ACHN (cell line): ENCODE measurements at places on chromosomes 3 and 15.

DNA sequence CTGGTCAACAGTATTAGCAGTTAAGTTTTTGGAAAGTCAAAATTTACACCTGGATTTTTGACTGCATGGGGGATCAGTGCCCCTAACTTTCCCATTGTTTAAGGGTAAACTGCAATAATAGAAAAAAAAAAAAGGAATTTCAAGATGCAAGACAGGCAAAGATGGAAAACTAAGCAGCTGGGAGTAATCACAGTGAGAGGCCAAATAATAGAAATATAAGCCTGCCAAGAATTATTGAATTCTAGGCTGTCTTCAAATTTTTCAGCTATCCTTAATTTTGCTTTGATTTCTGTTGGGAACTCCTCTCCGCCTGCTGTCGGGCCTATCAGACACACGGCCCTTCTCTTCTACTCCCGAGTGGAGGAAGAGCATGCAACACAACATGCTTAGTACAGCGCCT, 215.5 kb upstream of the LMCD1 start:
- DNase-seq, result no peak

- DNase-seq, result peak; percentile 49
Observed at GRCh38 chr3:67109651-67110204, 111.6 kb downstream of the KBTBD8 start.

DNA sequence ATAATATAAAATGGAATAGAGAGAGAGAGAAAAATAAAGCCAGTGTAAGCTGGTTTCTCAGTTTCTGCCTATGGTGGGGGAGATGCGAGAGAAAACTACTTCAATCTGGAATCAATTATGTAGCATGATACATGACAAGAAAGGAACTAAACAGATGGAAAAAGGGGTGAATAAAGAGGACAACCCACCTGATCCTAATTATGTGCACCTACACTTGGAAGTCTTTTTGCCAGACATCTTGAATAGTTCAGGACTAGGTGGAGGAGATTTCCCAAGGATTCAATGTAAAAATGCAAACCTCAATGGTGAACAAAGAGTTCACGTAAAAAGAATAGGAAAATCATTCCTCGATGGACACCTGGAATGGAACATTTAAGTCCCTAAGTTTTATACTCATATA, 524.4 kb upstream of the RGMA start:
- DNase-seq, result no peak

GRCh38 chr15:88029696-88030095, 226.8 kb downstream of the NTRK3 start:
- no peak for DNase-seq

DNA sequence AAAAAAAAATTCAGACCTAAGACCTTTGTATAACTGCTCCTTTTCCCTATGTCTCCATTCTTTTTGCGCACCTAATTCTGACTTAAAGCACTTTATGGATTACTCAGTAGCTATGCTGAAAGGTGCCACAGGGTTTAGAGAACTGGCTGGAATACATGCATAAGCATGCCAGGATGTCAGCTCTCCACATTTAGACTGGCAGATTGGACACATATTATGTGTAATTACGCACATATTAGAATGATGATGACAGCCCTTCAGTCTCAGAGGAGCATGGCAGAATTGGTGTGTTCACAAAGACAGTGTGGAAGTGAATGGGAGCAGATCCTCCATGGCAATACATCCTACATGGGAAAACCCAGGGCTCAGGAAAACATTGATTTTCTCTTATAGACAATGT, 108.1 kb upstream of the LSAMP start:
- no peak for DNase-seq

DNA sequence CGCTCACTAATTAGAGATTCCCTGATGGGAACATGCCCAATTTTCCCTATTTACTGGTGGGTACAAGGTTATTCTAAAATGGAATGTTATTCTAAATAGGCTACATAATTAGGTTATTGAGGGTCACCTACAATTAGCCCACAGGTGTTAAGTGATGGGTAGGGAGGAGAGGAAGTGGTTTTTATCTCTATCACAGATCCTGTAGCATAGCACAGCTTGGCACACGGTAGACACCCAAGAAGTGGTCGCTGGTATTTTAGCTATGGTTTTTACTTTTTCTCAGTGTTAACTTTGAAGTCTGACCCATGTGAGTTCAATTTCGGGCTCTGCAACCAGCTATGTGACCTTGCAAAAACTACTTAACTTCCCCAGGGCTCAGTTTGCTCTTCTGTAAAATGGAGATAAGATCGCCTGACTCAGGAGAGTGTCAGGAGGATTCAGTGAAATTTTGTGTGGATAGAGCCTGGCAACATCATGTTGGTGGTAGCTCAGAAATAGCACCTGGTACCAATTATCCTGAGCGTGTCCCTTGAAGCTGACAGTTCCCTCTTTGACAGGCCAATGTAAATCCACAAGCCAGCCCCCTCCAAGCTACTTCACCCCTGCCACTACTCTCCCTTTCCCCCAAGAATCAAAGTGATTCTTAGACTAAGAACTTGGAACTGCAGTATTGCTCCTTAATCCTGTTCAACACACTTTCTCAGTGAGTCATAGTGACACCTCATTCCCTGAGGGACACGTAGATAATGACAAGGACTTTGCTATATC, 8.7 kb upstream of the LMCD1 start:
- DNase-seq, result no peak

DNA sequence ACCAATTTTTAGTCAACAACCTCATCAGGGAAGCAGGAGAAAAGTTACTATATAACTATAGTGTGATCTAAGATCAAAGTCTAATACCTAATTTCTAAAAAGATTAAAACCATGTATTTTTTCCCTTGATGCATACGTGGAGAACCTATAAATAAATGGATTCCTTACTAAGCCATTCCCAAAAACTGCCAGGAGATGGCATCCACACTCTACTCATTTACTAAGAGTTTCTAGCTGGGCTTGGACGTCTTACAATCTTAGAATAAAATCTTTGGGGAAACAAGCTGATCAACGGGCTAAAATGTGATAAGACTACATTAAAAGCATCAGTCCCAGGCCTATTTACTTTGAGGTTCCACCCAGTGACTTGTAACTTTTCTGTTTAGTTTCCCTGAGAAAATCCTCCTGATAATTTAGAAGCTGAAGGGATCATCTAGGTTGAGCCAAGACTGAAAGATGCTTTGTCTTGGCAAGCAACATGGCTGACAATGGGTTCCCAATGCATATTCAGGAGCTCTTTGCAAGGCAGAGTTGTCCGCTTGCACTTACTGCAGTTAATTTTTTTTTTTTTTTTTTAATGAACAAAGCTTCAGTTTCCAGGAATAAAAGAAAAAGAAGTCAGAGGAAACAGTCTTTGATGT, 85.5 kb upstream of the FGF12 start:
- peak; percentile 64 for DNase-seq

DNA sequence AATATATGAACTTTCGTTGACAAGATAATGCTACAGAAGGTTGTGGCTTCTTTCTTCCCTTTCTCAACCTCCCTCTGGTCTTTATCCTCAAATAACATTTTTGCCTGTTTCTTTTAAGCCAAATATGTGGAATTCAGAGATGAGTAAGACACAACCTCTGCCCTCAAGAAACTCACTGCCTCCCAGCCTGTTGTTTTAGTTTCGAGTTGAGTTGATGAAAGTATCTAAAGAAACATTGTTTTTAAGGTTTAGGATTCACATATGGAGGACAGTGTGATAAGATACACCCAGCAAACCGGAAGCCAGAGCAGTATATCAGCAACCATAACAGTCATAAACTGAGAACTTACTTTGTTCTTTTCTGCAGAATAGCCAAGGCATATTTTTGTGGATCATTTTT, 218.6 kb downstream of the THSD4 start:
- DNase-seq, result no peak

DNA sequence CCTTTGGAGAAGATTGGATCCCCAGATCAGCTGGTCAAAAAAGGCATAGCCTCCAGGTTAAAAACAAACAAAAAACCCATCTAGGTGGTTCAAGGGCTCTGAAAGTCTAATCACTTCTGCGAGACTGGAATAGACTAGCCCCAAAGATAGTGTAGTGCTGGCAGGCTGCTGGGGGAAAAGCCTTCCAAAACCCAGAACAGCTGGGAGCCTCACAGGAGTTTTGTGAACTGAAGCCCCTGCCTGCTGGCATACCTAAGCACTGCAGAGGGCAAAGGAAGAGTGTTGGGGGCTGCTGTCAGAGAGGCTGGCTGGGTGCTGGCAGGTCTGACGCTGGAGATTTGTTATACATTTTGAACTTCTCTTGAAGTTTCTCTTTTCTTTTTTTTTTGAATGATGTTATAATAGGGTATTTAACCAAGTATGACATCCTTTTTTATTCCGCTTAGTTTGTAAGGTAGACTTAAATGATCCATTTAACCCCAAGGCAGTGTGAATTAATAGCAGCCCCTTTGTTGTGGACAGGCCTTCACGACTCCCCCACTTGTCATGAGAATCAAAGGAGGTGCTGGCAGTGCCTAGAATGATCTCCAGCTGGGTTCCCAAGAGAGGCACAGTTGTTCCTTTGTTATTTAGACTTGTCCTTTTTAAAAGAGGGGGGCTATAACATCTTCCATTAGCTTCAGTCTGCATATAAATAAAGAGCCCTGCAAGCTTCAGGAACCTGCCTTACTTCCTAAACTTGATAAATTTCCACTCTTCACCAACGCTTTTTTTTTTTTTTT, 53.9 kb downstream of the CRTC3 start:
- DNase-seq, result no peak

- no peak for DNase-seq
Observed at GRCh38 chr15:70867911-70868467, 14.0 kb upstream of the LARP6 start.

DNA sequence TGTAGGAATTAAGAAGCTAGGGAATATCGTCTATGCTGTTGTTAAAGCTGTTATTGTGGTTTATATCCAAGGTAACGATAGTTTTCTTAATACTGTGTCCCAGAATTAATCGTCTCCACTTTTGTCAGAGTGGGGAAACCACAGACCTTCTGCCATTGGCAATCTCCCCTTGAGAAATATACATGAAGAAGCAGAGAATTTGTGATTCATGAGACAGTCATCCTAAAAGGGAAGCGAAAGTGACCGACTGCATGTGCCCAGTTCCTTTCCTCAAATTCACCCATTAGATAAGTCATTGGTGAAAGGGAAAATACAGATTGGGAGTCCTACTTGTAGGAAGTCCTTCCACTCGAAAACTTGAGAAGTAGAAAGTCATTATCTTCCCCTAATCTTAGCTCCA, 26.6 kb downstream of the DIPK2A start:
- DNase-seq, result peak; percentile 61

DNA sequence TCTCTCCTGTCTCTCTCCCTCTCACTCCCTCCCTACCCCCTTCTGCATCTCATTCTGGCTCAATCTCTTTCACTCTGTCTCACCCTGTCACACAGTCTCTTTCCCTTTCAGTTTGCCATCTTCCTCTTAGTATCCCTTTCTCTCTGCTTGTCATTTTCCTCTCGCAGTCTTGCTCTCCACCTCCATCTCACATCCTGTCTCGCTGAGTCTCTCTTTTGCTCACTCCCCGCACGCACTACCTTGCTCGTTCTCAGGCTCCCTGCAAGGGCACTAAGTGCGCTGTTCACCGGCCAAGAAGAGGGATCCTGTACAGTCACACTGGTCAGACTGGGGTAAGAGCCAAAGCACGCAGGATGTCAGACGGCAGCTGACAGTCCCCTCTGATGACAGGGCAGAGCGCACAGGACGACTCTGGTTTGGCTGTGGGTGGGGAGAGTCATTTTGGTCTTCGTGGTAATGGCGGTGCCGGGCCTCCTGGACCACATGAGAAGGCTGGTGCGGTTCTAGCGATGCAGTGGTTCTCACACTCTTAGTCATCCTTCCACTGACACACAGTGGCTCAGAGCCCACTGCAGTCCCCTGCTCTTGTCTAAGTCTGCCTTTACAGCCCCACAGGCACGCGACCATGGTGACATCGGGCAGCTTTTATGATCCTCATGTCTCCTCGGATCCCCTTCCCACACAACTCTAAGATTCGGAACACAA, 356.8 kb downstream of the FOXP1 start:
- no peak for DNase-seq

DNA sequence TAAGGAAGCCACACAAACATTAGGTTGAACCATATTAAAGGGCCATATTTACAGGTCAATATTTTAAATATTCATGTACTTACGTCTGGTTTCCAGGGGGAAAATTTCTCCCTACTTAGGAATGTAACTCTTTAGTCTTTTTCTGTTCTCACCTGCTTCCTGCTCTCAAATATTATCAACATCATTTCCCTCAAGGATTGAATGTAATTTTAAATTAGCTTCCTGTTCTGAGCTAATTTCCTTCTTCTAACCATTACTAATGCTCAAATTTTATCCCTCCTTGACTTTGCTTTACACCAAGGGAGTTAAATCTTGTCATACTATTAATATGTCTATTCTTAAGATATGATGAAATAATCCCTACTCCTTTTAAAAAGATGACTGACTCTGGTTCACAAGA, 103.4 kb upstream of the UBP1 start:
- DNase-seq, result no peak
